Activated CD4-positive, alpha-beta T cell treated with anti-CD3 and anti-CD28 coated beads, Interleukin-2, amount 10 ng/mL, durations not matched to agents 7 days and 5 days (primary cell): ENCODE measurements at places on chromosomes 2 and 18.

DNA sequence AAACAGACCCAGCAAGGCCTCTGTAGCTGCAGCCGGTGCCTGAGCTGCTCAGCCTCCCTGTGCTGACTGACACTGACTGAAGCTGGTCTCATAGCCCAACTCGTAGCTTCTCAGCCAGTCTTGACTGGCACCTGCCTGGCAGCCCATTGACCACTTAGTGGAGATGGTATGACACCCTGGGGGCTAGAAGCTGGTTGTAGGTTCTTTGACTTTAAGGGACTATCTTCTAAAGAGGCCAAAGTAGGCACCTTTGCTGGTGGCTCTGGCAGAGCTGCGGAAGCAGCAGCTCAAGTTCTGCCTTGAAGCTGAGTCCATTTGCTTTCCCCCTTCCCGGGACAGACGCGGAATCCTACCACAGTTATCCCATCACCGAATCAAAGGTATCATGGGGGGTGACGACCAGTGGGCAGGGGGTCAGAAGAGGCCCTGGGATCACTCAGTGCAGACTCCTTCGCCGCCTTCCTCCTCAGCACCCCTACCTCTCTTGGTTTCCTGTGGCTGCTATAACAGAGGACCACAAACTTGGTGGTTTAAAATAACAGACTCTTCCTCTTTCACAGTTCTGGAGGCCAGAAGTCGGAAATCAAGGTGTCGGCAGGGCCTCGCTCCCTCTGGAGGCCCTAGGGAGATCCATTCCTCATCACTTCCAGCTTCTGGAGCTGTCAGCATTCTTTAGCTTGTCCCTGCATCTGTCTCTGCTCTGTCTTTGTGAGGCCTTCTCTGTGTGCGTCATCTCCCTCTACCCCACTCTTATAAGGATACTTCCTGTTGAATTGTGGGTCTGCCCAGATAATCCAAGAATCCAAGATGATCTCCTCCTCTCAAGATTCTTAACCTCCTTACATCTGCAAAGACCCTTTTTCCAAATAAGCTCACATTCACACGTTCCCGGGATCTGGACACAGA lies 13.7 kb upstream of the FOSL2 start:
- peak overlapping the region; percentile 85 for H3K27ac ChIP-seq
- H3K4me1 ChIP-seq: peaks cover 48% of the 10 kb centered on the region
- peaks cover 1% of the 10 kb centered on the region for H3K27me3 ChIP-seq
- H3K36me3 ChIP-seq: no peaks in the 10 kb centered on the region
- peak overlapping the region; percentile 6 for H3K4me3 ChIP-seq

GRCh38 chr2:41932241-41933045 lies 115.4 kb upstream of the PKDCC start:
- H3K4me3 ChIP-seq: no peak overlapping the region
- no peaks in the 10 kb centered on the region for H3K27me3 ChIP-seq
- no peaks in the 10 kb centered on the region for H3K36me3 ChIP-seq
- DNase-seq: no peak
- no peaks in the 10 kb centered on the region for H3K4me1 ChIP-seq

DNA sequence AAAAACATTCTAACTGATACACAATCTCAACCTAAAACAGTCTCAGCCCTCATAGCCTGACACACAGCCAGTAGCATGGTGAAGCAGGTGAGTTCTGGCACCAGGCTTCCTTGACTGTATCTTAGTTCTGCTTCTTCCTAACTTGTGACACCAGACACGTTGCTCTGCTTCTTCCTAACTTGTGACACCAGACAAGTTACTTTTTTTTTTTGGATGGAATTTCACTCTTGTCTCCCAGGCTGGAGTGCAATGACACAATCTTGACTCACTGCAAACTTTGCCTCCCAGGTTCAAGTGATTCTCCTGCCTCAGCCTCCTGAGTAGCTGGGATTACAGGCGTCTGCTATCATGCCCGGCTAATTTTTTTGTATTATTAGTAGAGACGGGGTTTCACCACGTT lies 6.7 kb upstream of the ATG16L1 start:
- H3K27ac ChIP-seq: no peak overlapping the region
- no peaks in the 10 kb centered on the region for H3K36me3 ChIP-seq
- H3K4me3 ChIP-seq: no peak overlapping the region
- no peaks in the 10 kb centered on the region for H3K27me3 ChIP-seq
- peaks cover 64% of the 10 kb centered on the region for H3K4me1 ChIP-seq

GRCh38 chr18:57190026-57190425 lies 43.1 kb downstream of the BOD1L2 start:
- no peak overlapping the region for H3K27ac ChIP-seq
- no peaks in the 10 kb centered on the region for H3K36me3 ChIP-seq
- DNase-seq: no peak
- H3K4me3 ChIP-seq: no peak overlapping the region
- H3K4me1 ChIP-seq: no peaks in the 10 kb centered on the region
